Fibroblast of skin of left biceps (primary cell): ENCODE measurements at places on chromosomes 2 and 18.
A peak's percentile ranks its signal among the peaks of the same experiment; 100 is the strongest.

DNA sequence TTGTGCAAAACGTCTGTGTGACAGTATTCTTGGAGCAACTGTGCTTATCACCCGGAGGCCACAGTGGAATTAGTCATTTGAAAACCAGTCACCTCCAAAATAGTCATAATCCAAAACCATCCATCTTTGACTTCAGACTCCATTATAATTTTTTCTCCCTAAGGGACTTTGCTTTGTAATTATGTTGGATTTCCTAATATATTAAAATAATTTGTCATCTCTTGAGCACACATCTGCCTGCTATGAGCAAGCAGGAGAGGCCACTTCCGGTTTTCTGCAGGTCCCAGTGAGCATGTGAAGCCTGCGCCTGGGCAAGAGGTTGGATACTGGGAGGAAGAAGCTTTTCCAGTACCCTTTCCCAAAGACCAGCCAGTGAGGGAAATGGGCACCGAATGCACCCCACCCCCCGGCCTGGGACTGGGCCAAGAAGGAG lies 57.7 kb downstream of the ODC1 start:
- DNase-seq, result no peak

DNA sequence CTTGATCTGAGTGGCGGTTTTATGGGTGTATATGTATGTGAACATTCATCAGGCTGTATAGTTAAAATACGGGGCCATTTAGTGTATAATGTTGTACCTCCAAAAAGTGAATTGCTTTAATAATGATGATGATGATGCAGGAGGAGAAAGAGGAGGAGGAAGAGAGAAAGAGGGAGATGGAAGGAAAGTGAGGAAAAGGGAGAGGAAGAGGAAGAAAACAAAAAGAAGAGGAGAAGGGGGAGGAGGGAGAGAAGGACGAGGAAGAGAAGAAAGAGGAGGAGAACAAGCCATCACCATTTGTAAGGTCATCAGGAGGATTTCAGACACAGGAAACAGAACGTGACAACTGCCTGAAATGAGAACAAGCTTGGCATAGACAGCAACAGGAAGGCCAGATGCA lies 168.4 kb upstream of the NCKAP5 start:
- DNase-seq, result no peak

GRCh38 chr18:80223581-80224148 lies 23.6 kb downstream of the PARD6G start:
- no peak for DNase-seq

GRCh38 chr2:238929242-238930081 lies 81.6 kb downstream of the TWIST2 start:
- DNase-seq, result no peak

GRCh38 chr2:196131384-196131937 lies 39.9 kb downstream of the STK17B start:
- DNase-seq, result no peak

GRCh38 chr2:96868555-96869280 lies 1.2 kb downstream of the SEMA4C start:
- DNase-seq, result peak; percentile 86

GRCh38 chr2:113818382-113818951 lies 62.0 kb upstream of the SLC35F5 start:
- DNase-seq, result peak; percentile 71
